ENCODE measurements at places on chromosomes 13 and 19.

- peak; percentile 20 for DNase-seq
Measured at GRCh38 chr19:4732680-4733114, 9.1 kb upstream of the DPP9 start.

GRCh38 chr13:37448153-37448552 lies 150.4 kb downstream of the POSTN start:
- DNase-seq: no peak

GRCh38 chr19:35695895-35696422 lies 8.4 kb upstream of the ZBTB32 start:
- DNase-seq: no peak

GRCh38 chr19:31543456-31543855 lies 194.2 kb upstream of the TSHZ3 start:
- no peak for DNase-seq

- no peak for DNase-seq
Measured at GRCh38 chr19:51772977-51773376, 12.0 kb downstream of the FPR2 start.
